ENCODE measurements at places on chromosomes 3 and 15.
A peak's percentile ranks its signal among the peaks of the same experiment; 100 is the strongest.

- DNase-seq: no peak
These were observed 195.5 kb downstream of the BCHE start for GRCh38 chr3:165641569-165642310.

- DNase-seq: no peak
These were observed 161.4 kb upstream of the POU1F1 start for GRCh38 chr3:87437765-87438164.

DNA sequence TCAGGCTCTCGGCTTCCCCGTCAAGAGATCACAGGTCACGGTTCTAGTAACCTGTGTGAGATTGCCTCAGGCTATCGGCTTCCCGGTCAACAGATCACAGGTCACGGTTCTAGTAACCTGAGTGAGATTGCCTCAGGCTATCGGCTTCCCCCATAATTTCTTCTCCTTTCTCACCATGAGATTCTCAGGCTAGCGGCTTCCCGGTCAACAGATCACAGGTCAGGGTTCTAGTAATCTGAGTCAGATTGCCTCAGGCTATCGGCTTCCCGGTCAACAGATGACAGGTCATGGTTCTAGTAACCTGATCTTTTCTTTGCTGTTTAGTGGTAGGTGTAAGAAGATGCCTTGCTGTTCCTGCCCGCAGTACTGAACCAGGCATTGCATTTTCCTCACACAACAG, 418.2 kb upstream of the ZNF717 start:
- no peak for DNase-seq

DNA sequence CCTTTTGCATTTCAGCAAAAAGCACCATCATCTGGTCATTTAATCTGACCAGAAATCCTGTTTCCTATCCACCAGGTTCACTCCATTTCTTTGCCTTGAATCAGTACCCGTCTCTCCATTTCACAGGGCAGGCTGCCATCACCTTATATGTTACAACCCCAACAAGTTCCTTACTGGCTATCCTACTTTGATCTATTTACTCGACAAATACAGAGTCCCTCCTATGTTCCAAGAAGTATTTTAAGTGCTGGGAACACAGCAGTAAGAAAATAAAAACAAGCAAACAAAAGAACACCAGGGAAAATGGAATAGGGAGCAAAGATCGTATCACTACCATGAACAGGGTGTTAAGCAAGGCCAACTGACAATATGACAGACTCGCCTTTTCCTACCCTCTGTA, 295.2 kb upstream of the WNT5A start:
- no peak for DNase-seq

DNA sequence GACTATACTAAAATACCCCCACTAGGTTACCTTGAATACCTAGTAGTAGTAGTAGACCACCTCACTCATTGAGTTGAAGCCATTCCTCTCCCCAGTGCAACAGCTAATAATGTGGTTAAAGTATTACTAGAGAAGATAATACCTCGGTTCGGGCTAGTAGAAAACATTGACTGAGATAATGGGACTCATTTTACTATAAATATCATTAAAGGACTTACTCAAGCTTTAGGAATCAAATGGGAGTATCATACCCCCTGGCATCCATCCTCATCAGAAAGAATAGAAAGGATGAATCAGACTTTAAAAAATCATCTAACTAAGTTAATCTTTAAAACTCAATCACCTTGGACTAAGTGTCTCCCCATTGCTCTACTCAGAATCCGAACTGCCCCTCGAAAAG, 49.0 kb upstream of the CACNA2D3 start:
- DNase-seq: no peak

DNA sequence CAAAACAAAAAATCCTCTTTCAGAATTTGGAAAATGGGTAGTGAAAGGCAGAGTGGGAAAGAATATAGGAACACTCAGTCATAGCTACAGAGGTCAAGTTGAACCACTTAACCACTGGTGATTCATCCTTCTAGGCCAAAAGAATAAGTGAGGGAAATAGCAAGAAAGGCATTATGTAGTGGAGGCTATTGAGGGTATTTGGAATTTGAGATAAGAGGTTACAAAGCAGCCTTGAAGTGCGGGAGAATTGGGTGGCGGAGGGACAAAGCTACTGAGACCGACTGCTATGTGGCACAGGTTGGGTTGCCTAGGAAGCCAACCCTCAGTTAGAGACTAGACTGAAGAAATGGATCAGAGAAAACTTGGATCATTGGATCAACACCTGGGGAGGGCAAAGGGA, 109.5 kb downstream of the SYNPR start:
- no peak for DNase-seq

DNA sequence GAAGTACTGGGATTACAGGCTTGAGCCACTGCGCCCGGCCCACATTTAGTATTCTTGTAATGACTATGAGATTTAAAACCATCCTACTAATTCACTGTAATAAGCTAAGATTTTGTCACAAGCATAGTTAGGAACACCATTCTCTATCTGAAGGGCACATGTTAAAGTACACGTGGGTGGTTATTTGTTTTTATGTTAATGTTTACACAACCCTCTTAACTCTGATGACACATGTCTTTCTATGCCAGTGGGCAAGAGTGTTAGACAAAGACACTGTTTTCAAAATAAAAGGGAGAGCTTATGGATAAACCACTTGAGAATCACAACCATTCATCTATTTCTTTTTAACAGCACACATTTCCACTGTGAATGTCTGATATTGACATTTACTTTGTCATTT, 537.6 kb upstream of the IL12A start:
- DNase-seq: no peak

GRCh38 chr15:25407950-25408349, 30.9 kb downstream of the UBE3A start:
- no peak for DNase-seq

DNA sequence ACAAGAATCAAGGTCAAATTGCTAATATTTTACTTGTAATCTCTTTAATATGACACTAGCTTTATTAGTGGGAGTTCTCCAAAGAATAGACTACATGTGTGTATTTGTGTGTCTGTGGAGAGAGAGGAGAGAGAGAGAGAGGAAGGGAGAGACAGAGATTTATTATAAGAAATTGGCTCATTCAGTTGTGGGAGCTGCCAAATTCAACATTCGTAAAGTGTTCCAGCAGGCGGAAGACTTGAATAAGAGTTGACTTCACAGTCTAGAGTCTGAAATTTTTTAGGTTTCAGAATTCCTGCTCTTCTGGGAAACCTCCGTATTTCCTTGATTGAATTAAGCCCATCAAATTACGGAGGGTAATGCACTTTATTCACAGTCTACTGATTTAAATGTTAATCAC, 4.7 kb upstream of the CLDN1 start:
- DNase-seq: no peak

- no peak for DNase-seq
These were observed 7.2 kb downstream of the SEMA4B start for GRCh38 chr15:90208356-90208755.

DNA sequence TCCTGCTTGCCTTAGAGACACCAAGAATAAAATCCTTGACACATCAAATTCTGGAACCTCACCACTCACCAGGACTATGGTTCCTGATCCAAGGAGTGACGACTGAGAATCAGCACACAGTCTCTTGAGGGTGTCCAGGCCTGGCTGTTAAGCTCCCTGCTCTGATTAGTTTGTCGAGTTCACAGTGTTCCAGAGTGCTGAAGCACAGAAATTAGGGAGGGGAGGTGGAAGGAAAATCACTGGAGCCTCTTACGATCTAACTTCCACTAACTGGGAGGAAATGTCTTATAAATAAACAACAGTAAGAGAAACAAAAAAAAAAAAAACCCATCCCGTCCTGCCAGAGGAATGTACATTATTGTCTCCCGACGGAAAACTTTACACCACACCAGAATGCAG, 330.2 kb downstream of the TIGIT start:
- DNase-seq: peak; percentile 92

GRCh38 chr3:159928071-159928491, 60.6 kb upstream of the IL12A start:
- DNase-seq: no peak

GRCh38 chr3:125332504-125332903, 42.6 kb downstream of the ZNF148 start:
- no peak for DNase-seq

GRCh38 chr15:41281236-41281635, 50.2 kb downstream of the CHP1 start:
- DNase-seq: no peak

- no peak for DNase-seq
These were observed 36.3 kb upstream of the PLA2G4E start for GRCh38 chr15:42056934-42057798.

DNA sequence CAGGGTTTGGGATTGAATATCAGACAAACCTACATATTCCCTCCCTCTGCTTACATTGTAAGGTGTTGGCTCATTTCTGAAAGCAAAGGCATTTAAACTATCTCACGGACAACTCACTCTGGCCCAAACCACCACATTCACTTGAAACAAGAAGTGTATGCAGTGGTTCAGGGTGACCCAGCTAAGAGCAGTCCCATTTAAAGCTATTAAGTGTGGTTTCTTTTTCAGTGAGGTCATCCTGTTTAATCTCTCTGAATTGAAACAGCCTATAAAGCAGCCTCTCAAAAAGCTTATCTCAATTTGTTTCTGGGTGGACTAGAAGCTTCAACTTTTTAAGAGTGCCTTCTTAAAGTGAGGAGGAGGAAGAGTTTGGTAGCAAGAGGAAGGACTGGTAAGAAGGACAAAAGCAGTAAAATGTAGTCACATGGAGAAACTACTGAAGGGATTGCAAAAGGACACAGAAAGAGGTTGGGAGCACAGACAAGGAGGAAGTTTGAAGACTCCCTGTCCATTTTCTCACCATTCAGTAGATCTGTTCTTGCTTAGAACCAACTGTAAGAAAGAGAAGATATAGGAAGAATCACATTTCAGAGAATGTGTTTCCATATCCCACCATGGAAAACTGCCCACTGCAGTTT, 151.6 kb downstream of the TMCO5A start:
- no peak for DNase-seq
